Osteoblast (primary cell): ENCODE measurements at places on chromosomes 16 and 17. TPM values are rescaled to one million over a fixed set of nuclear protein-coding genes. Genes with fewer than 3 reads are reported as not detected.
A peak's percentile ranks its signal among the peaks of the same experiment; 100 is the strongest.

- no peak overlapping the region for H3K27ac ChIP-seq
- no peak overlapping the region for H3K4me3 ChIP-seq
- no peak for DNase-seq
- no peaks in the 10 kb centered on the region for H3K36me3 ChIP-seq
Measured at GRCh38 chr17:27896701-27897100, 3.5 kb upstream of the LYRM9 start.

GRCh38 chr17:39647256-39647655 is 10.3 kb downstream of the STARD3 start:
- no peak overlapping the region for H3K4me3 ChIP-seq
- peaks cover 4% of the 10 kb centered on the region for H3K4me1 ChIP-seq
- no peak overlapping the region for H3K27ac ChIP-seq
- no peaks in the 10 kb centered on the region for H3K36me3 ChIP-seq
- no peaks in the 10 kb centered on the region for H3K27me3 ChIP-seq

DNA sequence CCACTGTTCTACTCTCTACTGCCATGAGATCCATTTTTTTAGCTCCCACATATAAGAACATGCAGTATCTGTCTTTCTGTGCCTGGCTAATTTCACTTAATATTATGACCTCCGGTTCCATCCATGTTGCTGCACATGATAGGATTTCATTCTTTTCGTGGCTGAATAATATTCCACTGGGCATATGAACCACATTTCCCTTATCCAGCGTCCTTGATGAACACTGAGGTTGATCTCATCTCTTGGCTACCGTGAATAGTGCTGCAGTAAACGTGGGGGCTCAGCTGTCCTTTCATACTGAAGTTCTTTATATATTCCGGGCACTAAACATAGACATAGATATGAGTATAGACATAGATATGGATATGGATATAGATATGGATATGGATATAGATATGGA is 109.3 kb upstream of the TNRC6C start:
- H3K27ac ChIP-seq: no peak overlapping the region
- no peaks in the 10 kb centered on the region for H3K4me1 ChIP-seq
- no peak overlapping the region for H3K4me3 ChIP-seq
- peaks cover 4% of the 10 kb centered on the region for H3K27me3 ChIP-seq
- DNase-seq: no peak

DNA sequence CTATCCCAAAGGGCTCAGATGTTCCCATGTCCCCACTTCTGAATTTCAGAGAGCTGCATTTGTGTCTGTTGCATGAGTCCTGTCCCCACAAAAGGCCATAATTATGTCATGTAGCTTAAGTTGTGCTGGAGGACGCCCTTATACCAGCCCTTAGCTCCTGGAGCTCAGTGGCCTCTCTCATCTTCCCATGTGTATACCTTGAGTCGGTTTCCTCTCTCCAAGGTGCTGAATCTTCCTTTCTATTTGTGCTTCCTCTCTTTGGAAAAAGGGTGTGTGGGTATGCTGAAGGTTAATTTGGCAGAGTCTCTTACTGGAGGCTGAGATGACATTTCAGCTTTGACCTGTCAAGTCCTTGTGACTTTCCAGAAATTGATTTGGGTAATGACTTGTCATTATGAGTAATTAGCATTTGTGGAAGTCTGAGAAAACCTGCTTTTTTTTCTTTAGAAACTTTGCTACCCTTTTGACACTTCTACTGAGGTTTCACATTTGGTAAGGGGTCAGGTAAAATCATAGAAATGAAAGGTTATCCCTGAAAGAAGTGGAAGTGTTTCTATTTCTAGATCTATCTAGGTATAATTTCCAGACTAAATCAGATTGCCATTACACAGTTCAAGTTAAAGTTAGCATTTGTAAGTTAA is 185.4 kb downstream of the ABCC12 start:
- no peaks in the 10 kb centered on the region for H3K4me1 ChIP-seq
- DNase-seq: no peak
- no peak overlapping the region for H3K4me3 ChIP-seq
- H3K27ac ChIP-seq: no peak overlapping the region
- H3K27me3 ChIP-seq: no peaks in the 10 kb centered on the region

DNA sequence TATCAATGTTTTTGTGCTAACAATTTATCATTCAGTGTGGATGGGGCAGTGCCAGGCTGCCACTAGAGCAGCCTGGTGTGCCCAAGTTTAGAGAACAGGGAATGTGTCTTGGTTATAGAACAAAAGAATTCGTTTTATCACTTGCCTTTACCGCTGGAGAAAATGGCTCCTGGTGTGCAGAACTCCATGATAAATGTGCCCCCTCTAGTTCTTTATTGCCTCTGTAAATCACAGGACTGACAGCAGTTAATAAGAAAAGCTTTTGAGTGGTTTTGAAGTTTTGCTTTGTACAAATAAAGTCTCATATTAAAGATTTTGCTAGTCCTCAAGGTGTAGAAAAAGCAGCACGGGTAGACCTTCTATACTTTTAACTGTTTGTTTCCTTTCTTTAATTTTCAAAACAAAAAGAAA is 28.2 kb upstream of the PSMD7 start:
- H3K27ac ChIP-seq: no peak overlapping the region
- H3K36me3 ChIP-seq: no peaks in the 10 kb centered on the region
- H3K27me3 ChIP-seq: peaks cover 14% of the 10 kb centered on the region
- DNase-seq: no peak
- no peaks in the 10 kb centered on the region for H3K4me1 ChIP-seq

DNA sequence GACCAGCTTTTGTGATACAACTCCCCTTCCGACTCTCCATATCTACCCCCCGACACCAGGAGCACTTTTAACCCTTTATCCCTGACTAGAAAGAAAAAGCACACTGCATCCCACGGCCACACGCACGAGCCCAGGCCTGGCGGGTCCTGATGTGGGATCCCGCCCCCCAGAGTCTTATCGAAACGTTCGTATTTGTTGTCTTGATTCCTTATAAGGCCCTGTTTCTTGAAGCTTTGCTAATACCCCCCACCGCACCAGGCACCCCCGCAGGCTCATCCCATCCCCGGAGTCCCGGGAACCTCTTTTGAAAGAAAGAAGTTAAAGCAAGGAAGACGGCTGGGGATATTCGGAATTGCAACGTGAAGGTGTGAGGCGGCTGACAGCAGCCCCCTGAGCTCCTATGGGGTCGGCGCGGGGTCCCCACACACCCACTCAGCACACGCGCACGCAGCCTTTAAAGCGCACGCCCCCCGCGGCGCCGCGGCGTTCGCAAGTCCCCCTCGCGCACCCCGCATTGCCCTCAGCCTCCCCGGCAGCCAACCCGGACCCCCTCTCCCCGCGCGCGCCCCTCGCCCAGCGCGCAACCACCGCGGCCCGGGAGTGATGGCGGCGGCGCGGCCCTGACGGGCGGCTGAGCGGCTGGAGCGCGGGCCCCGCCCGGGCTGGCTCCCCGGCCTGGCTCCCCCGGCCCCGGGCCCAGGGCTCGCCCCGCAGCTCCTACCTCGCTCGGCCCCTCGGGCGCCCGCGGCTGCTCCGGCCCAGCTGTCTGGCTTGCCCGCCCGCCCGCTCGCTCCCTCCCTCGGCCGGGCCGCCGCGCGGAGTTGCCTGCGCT is 448 bp downstream of the STAT5B start:
- peaks cover 12% of the 10 kb centered on the region for H3K4me1 ChIP-seq
- no peaks in the 10 kb centered on the region for H3K27me3 ChIP-seq
- H3K36me3 ChIP-seq: no peaks in the 10 kb centered on the region
- DNase-seq: peak; percentile 88
- peak overlapping the region; percentile 72 for H3K4me3 ChIP-seq

DNA sequence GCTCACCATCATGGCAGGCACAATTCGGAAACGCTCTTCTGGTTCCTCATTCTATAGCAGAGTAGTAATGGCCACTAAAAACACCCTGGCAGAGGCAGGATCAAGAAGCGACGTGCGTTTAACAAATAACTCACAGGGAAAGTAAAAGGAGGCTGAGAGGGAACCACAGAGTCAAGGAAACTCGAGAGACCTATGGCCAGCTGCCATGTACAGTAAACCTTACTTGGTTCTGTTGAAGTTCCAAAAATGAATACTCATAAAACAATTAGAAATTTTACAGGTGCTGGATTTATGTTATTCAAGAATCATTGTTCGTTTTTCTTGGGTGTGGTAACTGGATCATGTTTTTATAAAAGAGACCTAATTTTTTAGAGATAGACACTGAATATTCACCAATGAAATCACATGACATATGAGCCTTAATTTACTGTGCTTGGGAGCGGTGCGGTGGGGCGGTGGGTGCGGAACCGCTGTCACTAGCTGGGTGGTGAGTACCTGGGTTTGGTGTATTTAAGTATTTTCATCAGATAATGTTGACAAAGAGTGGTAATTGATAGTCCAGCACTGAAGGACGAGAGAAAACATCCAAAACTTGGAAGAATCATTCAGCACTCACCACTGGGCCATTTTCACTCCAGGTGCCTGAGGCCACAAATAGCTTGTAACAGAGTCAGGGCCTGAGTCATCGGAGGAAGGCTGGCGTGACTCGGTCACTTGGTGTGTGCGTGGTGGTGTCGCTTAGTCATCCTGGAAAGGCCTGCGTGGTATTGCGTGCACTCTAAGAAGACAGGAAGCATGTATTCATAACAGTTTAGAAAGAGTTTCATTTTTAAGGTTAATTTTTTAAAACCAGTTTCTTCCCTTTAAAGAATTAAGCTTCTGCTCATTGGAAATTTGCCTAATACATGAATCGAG is 135.4 kb upstream of the CHMP6 start:
- peak; percentile 96 for DNase-seq
- H3K27me3 ChIP-seq: no peaks in the 10 kb centered on the region
- peaks cover 56% of the 10 kb centered on the region for H3K4me1 ChIP-seq
- peaks cover 3% of the 10 kb centered on the region for H3K36me3 ChIP-seq
- no peak overlapping the region for H3K4me3 ChIP-seq

- H3K4me3 ChIP-seq: no peak overlapping the region
- no peaks in the 10 kb centered on the region for H3K36me3 ChIP-seq
- H3K27me3 ChIP-seq: peaks cover 20% of the 10 kb centered on the region
- no peak for DNase-seq
- no peak overlapping the region for H3K27ac ChIP-seq
Measured at GRCh38 chr16:85906349-85906748, 7.4 kb downstream of the IRF8 start.

GRCh38 chr16:79042886-79043285 is 557.7 kb downstream of the MAF start:
- H3K4me1 ChIP-seq: no peaks in the 10 kb centered on the region
- DNase-seq: peak; percentile 19
- H3K27ac ChIP-seq: no peak overlapping the region
- no peaks in the 10 kb centered on the region for H3K36me3 ChIP-seq

DNA sequence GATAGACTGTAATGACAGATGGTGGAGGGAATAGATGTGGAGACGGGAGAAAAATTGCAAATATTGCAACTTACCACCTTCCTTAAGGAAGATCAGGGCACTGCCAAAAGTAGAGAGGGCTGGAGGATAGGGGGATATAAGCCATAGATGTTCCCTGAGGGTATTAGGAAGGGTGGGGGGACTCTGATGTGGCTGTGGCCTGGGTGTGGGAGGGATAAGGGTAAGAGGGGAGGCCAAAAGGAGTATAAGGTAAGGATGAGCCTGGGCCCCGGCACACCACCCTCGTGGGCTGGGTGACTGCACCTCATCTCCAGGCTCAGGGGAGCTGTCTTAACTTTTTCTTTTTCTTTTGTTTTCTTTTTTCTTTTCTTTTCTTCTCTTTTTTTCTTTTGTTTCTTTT is 30.6 kb upstream of the BRD7 start:
- H3K27ac ChIP-seq: no peak overlapping the region
- H3K4me3 ChIP-seq: no peak overlapping the region
- no peaks in the 10 kb centered on the region for H3K27me3 ChIP-seq
- no peak for DNase-seq
- H3K4me1 ChIP-seq: no peaks in the 10 kb centered on the region

GRCh38 chr16:16164243-16164642 is 59.1 kb downstream of the ABCC6 start:
- H3K27ac ChIP-seq: no peak overlapping the region
- H3K4me1 ChIP-seq: no peaks in the 10 kb centered on the region
- H3K36me3 ChIP-seq: no peaks in the 10 kb centered on the region
- H3K27me3 ChIP-seq: peaks cover 6% of the 10 kb centered on the region

DNA sequence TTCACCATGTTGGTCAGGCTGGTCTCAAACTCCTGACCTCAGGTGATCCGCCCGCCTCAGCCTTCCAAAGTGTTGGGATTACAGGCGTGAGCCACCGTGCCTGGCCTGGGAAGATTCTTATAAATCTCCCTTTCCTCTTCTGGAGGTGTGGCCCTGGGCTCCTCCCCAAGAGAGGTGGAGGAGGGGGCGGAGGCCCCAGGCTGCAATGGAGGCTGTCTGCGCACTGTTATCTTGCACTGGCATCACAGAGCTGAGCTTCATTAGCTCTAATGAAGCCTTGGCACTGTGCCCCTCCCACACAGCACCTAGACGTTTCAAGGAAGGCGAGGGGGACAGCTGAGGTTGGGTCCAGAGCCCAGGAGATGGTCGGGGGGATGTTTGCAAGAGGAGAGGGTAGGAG is 7.5 kb downstream of the ARHGAP23 start:
- no peaks in the 10 kb centered on the region for H3K27me3 ChIP-seq
- no peak for DNase-seq
- peaks cover 2% of the 10 kb centered on the region for H3K4me1 ChIP-seq
- H3K27ac ChIP-seq: no peak overlapping the region

GRCh38 chr16:3158026-3158509 is 23.2 kb downstream of the ZNF213 start:
- H3K36me3 ChIP-seq: no peaks in the 10 kb centered on the region
- H3K4me3 ChIP-seq: peak overlapping the region; percentile 89
- DNase-seq: peak; percentile 92
- H3K27ac ChIP-seq: peak overlapping the region; percentile 28
- peaks cover 10% of the 10 kb centered on the region for H3K4me1 ChIP-seq
- H3K27me3 ChIP-seq: no peaks in the 10 kb centered on the region

DNA sequence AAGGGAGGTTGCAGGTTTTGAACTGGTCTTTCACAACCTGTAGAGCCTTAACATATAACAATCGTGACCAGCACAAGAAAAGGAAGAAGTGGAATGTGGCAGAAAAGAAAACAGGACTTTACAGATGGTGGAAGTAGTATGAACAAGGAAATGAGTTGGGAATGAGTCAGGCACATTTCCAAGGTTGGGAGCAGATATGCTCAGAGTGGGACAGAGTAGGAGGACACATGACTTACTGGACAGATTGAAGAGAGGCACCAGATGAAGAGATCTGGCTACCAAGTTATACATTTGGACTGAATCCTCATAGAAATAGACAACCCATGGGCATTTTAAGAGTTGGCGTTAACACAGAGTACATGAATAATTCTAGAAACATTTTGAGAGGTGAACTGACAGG is 95.3 kb downstream of the ZNF18 start:
- no peaks in the 10 kb centered on the region for H3K4me1 ChIP-seq
- H3K4me3 ChIP-seq: no peak overlapping the region
- no peaks in the 10 kb centered on the region for H3K27me3 ChIP-seq
- no peak overlapping the region for H3K27ac ChIP-seq

AMZ2 gene
- 80.3 and 84.0 TPM in 2 replicates for total RNA-seq

MTHFSD gene
- total RNA-seq: 18.5 and 20.3 TPM in 2 replicates

CDC42EP4 gene
- 13.8 and 16.3 TPM in 2 replicates for total RNA-seq

KRTAP3-3 gene
- not detected in 2 replicates for total RNA-seq

PHF12 gene
- 20.3 and 26.8 TPM in 2 replicates for total RNA-seq

ABCC11 gene
- under 0.01 and 0.29 TPM in 2 replicates for total RNA-seq

KRTAP4-5 gene
- not detected in 2 replicates for total RNA-seq

MPV17L gene
- 0.36 and 0.59 TPM in 2 replicates for total RNA-seq

NECAB2 gene
- total RNA-seq: 0.29 and 0.72 TPM in 2 replicates
